ENCODE measurements at places on chromosomes 2 and 18. TPM values are rescaled to one million over a fixed set of nuclear protein-coding genes. Genes with fewer than 3 reads are reported as not detected.

LYG2 gene
- not detected for total RNA-seq

IL1R1 gene
- 0.06 TPM for total RNA-seq

IL37 gene
- not detected for total RNA-seq

TNFAIP6 gene
- total RNA-seq: not detected

TUBB8B gene
- total RNA-seq: not detected

CCBE1 gene
- total RNA-seq: not detected

SALL3 gene
- total RNA-seq: not detected

CCDC178 gene
- not detected for total RNA-seq

PGAP1 gene
- 12.3 TPM for total RNA-seq

CGREF1 gene
- total RNA-seq: not detected

IL36G gene
- not detected for total RNA-seq

FECH gene
- total RNA-seq: 11.3 TPM

CFAP65 gene
- total RNA-seq: not detected

BCL11A gene
- 2.6 TPM for total RNA-seq

EFHD1 gene
- total RNA-seq: 1.1 TPM

PSMD1 gene
- total RNA-seq: 33.9 TPM

ARHGAP15 gene
- total RNA-seq: 115 TPM

COL5A2 gene
- total RNA-seq: 0.27 TPM

DSC2 gene
- total RNA-seq: not detected

RPIA gene
- total RNA-seq: 26.5 TPM

UGT1A3 gene
- not detected for total RNA-seq

SLC9A4 gene
- total RNA-seq: not detected

TMEM163 gene
- total RNA-seq: 0.19 TPM

CBLN2 gene
- not detected for total RNA-seq

SCN7A gene
- not detected for total RNA-seq

SNTG2 gene
- total RNA-seq: 5.3 TPM

EFEMP1 gene
- not detected for total RNA-seq

CHRND gene
- total RNA-seq: not detected

ROCK1 gene
- total RNA-seq: 88.5 TPM

CTIF gene
- 3.0 TPM for total RNA-seq

SCYGR5 gene
- total RNA-seq: not detected

SERPINB12 gene
- total RNA-seq: not detected

C2orf80 gene
- not detected for total RNA-seq

ABCG5 gene
- not detected for total RNA-seq

CHRNG gene
- total RNA-seq: not detected
